ENCODE measurements at places on chromosomes 3 and 15.

- no peak for DNase-seq
Observed at GRCh38 chr3:49992326-49992725, 52.4 kb downstream of the RBM6 start.

GRCh38 chr3:130821806-130822205 lies 72.1 kb upstream of the ATP2C1 start:
- DNase-seq, result no peak

DNA sequence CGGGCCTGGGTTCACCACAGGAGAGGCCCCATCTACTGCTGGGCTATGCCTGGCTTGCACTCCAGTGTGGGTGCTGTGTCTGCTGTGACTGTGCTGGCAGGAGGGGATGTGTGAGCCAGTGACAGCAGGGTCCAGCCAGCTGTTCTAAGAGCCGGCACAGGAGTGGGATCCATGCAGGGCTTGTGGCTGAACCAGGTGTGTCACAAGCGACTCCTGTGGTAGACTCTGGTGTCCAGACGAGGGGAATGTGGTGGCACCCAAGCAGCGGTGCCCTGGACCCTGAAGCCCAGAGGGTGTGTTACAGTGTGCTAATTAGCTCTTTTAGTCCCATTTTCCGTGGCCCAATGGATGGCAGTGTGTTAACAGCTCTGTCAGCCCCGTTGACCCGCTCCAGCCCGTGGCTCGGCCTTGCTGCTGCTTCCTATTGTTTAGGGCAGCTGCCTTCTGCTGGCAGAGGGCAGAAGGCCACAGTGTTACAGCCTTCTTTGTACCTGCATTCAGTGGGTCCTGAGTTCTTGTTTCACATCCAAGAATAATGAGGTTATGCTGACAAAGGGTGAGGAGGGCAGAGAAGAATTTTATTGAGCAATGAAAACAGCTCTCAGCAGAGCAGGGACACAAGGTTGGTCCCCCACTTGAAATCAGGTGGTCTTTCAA lies 78.5 kb upstream of the RNU6-1 start:
- no peak for DNase-seq

GRCh38 chr15:55703873-55704301 lies 39.1 kb downstream of the PRTG start:
- DNase-seq, result no peak

- no peak for DNase-seq
Observed at GRCh38 chr3:181541414-181541813, 170.3 kb upstream of the SOX2 start.

DNA sequence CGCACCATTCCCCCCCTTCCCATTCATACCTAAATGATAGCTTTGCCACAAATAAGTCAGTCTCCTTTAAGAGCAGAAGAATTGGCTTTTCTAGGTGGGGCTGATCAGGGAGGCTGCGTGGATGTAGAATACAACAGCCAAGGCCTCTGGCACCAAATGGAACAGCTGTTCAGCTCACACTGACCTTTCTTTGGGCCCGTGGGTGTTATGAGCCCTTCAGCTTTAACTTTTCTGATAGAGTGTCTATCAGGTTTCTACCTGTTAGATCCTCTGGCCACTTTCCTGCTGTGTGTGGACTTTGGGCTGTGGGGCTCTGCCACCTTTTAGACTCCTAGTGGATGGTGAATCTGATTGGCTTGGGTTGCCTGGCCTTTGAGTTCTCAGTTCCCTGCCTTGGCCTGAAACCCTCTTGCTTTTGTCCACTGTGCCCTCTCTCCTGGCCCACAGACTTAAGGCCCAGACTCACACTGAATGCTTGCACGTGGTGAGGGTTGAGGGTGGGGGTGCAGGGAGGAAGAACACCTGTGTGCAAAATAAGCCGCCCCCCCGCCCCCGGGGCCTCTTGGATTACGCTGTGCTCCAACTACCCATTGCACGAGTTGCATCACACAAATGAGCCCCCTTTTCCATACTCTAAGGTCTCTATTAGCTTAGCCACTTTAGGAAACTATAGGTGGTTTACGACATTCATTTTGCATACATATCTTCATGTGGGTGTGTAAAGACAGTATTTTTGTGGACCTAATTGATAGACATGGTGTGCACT lies 1.3 kb upstream of the RFX7 start:
- DNase-seq, result peak; percentile 62

Data from NCI-H146 (cell line).